ENCODE measurements at places on chromosomes 4 and X. TPM values are rescaled to one million over a fixed set of nuclear protein-coding genes. Genes with fewer than 3 reads are reported as not detected.

- peaks cover 60% of the 10 kb centered on the region for H3K4me1 ChIP-seq
- H3K36me3 ChIP-seq: peaks cover 3% of the 10 kb centered on the region
- peak; percentile 35 for DNase-seq
- H3K27me3 ChIP-seq: no peaks in the 10 kb centered on the region
- H3K4me3 ChIP-seq: no peak overlapping the region
- H3K27ac ChIP-seq: peak overlapping the region; percentile 98
These were observed 20.4 kb downstream of the TMEM131L start for GRCh38 chr4:153486281-153487151.

- no peak for DNase-seq
- H3K36me3 ChIP-seq: peaks cover 5% of the 10 kb centered on the region
- peaks cover 5% of the 10 kb centered on the region for H3K4me1 ChIP-seq
- H3K4me3 ChIP-seq: no peak overlapping the region
These were observed 16.6 kb downstream of the JAKMIP1 start for GRCh38 chr4:6183740-6184139.

DNA sequence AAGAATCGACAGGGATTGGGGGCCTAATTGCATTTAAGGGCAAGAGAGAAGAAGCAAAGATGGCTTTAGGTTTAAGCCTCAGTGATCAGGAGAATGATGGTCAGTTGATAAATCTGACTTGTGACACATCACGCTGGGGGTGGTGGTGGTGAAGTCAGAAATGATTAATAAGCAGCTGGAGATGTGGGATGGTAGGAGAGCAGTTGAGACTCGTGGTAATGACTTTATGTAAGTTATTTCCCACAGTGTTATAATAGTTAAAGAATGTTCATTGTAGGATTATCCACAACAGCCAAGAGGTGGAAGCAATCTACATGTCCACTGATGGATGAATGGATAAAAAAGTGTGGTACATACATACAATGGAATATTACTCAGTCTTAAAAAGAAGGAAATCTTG is 178.9 kb upstream of the GPC4 start:
- H3K4me1 ChIP-seq: no peaks in the 10 kb centered on the region
- H3K4me3 ChIP-seq: no peak overlapping the region
- no peak overlapping the region for H3K27ac ChIP-seq
- no peaks in the 10 kb centered on the region for H3K27me3 ChIP-seq

GRCh38 chr4:43008793-43009192 is 116.3 kb downstream of the GRXCR1 start:
- H3K27me3 ChIP-seq: no peaks in the 10 kb centered on the region
- H3K4me3 ChIP-seq: no peak overlapping the region
- no peaks in the 10 kb centered on the region for H3K4me1 ChIP-seq
- H3K27ac ChIP-seq: no peak overlapping the region
- no peak for DNase-seq
- peaks cover 40% of the 10 kb centered on the region for H3K36me3 ChIP-seq

GRCh38 chr4:158741326-158742021 is 18.3 kb upstream of the PPID start:
- no peaks in the 10 kb centered on the region for H3K27me3 ChIP-seq
- 0 out of 2 replicates have a peak, but pooled peaks cover 4% of the 10 kb centered on the region for H3K4me1 ChIP-seq
- no peak overlapping the region for H3K27ac ChIP-seq
- H3K4me3 ChIP-seq: no peak overlapping the region
- H3K36me3 ChIP-seq: peaks cover 4% of the 10 kb centered on the region
- no peak for DNase-seq

- H3K27ac ChIP-seq: no peak within 1 kb of the TSS
- peak; percentile 17 for DNase-seq
- peak within 1 kb of the TSS; percentile 58 for H3K4me3 ChIP-seq
- peaks cover 56% of the 10 kb centered on the region for H3K27me3 ChIP-seq
These were observed at the start of gene ELF4 for GRCh38 chrX:130110379-130111219. Gene ELF4, minus strand, starts transcription at chrX:130110497. Its CDS starts 29,167 bp downstream, at chrX:130081330.

Gene GUCY1B1
- total RNA-seq: 12.7 TPM

GRCh38 chrX:136260776-136261175 is 9.6 kb upstream of the MAP7D3 start:
- no peaks in the 10 kb centered on the region for H3K27me3 ChIP-seq
- H3K4me1 ChIP-seq: peaks cover 13% of the 10 kb centered on the region
- H3K36me3 ChIP-seq: no peaks in the 10 kb centered on the region
- no peak for DNase-seq
- no peak overlapping the region for H3K27ac ChIP-seq
- H3K4me3 ChIP-seq: no peak overlapping the region

DNA sequence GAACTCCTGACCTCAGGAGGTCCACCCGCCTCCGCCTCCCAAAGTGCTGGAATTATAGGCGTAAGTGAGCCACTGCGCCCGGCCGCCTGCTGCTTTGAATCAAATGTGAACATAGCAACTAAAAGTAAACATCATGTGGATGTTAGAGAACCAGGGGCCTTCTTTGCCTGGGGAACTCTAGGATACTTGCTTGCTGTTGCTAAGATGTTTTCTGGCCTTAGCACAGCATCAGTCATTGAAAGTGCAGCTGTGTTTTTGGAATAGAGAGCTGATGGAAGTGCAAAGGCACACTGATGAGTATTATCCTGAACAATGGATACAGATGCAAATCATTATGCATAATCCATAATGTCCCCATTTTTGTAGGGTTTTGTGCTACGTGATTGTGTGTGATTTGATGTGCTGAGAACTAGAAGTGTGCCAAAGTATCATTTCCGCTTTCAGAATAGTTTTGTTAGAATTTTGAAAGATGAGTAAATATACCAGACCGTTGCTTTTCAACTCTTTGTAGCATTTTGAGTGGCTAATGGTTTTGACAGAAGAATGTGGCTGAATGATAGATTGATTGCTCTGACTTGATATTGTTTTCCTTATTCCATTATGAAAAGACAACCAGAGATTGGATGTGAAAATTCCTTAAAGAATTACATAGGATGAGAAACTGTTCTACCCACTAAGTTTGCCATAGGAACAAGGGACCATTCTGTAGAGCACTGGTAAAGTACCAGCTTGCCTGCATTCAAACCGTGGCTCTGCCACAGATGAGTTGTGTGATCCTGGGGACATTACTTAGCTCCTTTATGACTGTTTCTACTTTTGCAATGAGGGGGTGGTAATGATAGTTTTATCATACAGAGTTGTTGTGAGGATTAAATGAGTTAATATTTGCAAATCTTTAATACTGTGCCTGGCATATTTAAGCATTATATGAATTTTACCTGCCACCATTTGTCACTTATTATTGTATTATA is 74.7 kb downstream of the REPS2 start:
- H3K36me3 ChIP-seq: no peaks in the 10 kb centered on the region
- H3K4me3 ChIP-seq: no peak overlapping the region
- H3K4me1 ChIP-seq: peaks cover 4% of the 10 kb centered on the region
- H3K27ac ChIP-seq: no peak overlapping the region
- no peak for DNase-seq

DNA sequence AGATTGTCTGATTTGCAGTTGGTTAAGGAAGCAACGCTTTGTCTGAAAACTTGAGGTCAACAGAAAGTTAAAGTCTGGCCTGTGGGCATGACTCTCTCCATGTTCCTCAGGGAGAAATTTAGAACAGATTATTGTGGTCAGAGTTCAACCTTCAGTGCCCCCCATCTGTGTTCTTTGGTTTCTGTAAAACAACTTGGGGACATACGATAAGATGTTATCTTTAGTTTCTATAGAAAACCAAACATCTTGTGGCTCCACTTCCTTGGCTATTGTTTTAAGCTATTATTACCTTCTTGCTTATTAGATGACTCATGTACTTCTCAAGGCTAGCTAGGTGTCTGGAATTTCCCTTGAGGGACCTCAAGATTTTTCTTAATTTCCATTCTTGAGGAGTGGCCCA is 507.7 kb downstream of the PDHA2 start:
- H3K27me3 ChIP-seq: no peaks in the 10 kb centered on the region
- no peak overlapping the region for H3K4me3 ChIP-seq
- peaks cover 37% of the 10 kb centered on the region for H3K4me1 ChIP-seq
- no peak overlapping the region for H3K27ac ChIP-seq
- peaks cover 18% of the 10 kb centered on the region for H3K36me3 ChIP-seq

GRCh38 chr4:118173126-118173525 is 138.8 kb downstream of the NDST3 start:
- peaks cover 9% of the 10 kb centered on the region for H3K4me1 ChIP-seq
- H3K27ac ChIP-seq: no peak overlapping the region
- no peaks in the 10 kb centered on the region for H3K36me3 ChIP-seq
- no peak for DNase-seq
- H3K4me3 ChIP-seq: no peak overlapping the region

DNA sequence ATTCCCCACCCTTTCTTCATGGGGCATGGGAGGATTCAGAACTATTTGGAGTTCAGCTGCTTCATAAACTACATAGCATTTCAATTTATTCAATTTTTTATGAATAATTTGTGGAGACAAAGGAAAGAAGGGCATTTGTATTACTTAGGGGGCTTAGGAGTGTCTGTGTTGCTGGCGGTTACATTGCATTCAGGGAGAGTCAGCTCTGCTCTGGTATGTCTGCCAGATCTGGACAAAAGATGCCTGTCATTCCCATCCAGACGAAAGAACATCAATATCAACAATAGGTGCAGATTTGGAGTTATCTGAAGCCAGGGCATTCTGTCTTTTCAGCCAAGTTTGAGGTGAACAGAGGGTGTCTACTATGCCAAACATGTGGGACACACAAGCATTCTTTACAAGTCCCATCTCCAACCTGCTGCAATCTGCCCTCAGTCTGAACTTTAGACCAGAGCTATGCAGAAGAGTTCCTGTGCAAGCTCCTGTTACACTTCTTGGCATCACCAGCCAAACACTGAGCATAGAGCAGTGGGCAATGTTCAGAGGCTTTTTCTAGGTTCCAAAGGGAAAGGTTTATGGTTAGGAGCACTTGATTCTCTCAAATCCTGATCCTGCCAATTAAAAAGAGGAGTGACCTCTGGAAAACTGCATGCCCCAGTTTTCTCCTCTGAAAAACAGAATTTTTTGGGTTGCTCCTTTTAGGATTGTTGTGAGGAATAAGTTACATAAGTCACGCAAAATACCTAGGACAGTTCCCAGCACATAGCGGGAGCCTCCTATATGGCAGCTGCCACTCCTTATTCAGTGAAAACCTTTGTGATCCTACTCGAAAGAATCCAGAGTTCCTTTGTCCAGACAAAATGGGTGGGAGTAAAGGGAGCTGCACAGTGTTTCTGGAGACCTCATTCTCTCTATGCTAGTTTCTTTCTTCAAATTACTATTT is 719.5 kb upstream of the SLIT2 start:
- H3K27me3 ChIP-seq: no peaks in the 10 kb centered on the region
- H3K36me3 ChIP-seq: no peaks in the 10 kb centered on the region
- no peak overlapping the region for H3K4me3 ChIP-seq
- no peak overlapping the region for H3K27ac ChIP-seq
- no peak for DNase-seq

Gene TRIM75
- total RNA-seq: not detected

DNA sequence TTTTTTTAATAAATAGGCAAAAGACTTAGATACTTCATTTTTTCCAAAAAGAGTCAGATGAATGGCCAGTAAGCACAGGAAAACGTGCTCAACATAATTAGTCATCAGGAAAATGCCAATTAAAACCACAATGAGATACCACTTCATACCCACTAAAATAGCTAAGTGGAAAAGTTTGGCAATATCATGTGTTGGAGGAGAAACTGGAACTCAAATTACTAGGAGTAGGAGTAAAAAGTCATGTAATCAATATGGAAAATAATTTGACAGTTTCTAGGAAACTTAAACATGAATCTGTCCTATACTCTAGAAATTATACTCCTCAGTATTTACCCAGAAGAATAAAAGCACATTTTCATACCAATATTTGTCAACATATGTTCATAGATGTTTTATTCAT is 449.8 kb downstream of the INPP4B start:
- H3K27ac ChIP-seq: no peak overlapping the region
- DNase-seq: no peak
- no peaks in the 10 kb centered on the region for H3K27me3 ChIP-seq
- peaks cover 25% of the 10 kb centered on the region for H3K4me1 ChIP-seq

Gene RASGEF1B
- total RNA-seq: 6.9 TPM

- H3K36me3 ChIP-seq: no peaks in the 10 kb centered on the region
- peaks cover 7% of the 10 kb centered on the region for H3K27me3 ChIP-seq
- DNase-seq: no peak
- peaks cover 8% of the 10 kb centered on the region for H3K4me1 ChIP-seq
- H3K4me3 ChIP-seq: peak overlapping the region; percentile 49
- no peak overlapping the region for H3K27ac ChIP-seq
These were observed 1.4 kb downstream of the ARHGAP24 start for GRCh38 chr4:85476381-85476780.

DNA sequence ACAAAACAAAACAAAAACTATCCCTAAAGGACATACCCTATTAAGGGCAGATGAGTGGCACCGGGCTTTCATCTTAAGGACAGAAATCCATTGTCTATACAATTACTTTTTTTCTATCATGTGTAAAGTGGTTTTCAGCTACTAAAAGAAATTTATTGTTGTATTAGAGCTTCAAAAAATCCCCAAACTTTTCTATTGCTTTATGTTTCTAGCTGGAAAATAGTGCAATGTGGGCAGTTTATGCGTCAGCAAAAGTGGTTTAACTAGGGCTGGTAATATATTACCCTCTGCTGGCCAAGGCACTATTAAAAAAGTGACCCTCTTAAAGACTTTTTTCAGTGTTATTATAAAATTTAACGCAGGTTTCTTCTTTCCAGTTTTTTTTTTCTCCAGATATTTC is 15.5 kb upstream of the GPR82 start:
- H3K27ac ChIP-seq: no peak overlapping the region
- no peaks in the 10 kb centered on the region for H3K36me3 ChIP-seq
- H3K4me3 ChIP-seq: no peak overlapping the region
- H3K4me1 ChIP-seq: peaks cover 55% of the 10 kb centered on the region
- DNase-seq: no peak

Gene TCP11X2
- 0.82 TPM for total RNA-seq

Gene ASMT
- total RNA-seq: 0.87 TPM

DNA sequence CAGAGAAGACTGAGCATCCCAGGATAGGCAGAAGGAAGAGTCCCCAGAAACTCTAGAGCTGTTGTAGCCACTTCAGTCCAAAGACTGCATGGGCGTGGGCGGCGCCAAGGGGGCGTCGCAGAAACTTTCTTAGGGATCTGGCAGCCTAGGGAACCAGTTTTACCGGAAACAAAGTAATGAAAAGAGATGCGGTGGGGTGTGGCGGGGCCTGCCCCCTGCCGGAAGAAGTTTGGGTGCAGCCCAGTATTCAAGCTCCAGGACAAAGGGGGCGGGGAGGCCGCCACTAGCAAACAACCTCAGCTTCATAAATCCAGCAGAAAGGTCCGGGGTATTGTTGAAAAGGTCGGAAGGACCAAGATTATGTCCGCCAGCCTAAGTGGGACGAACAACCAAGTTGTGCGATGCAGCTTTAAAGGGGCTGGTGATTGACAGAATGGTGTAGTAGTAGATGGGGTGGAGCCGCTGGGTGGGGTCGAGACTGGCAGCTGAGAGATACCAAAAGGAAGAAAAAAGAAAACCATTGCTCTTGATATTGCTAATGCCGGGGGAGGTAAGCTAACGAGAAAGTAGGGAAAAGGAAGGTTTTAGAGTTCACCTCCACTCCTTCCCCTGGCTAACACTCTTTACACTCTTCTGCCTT is 190.5 kb downstream of the RRAGB start:
- DNase-seq: peak; percentile 73
- peak overlapping the region; percentile 91 for H3K27ac ChIP-seq
- H3K4me1 ChIP-seq: peaks cover 34% of the 10 kb centered on the region
- peak overlapping the region; percentile 87 for H3K4me3 ChIP-seq
- peaks cover 5% of the 10 kb centered on the region for H3K36me3 ChIP-seq

Measured in WTC11 (cell line).